Activated T-helper 2 cell treated with anti-CD3 and anti-CD28 coated beads, Interferon-gamma antibody, Interleukin-2, Interleukin-4, amounts not matched to agents 10 μg/mL and 5 μg/mL and 100 μg/mL, durations not matched to agents 14 hours and 24 hours and 36 hours (primary cell): ENCODE measurements at places on chromosomes 7 and 10. TPM values are rescaled to one million over a fixed set of nuclear protein-coding genes. Genes with fewer than 3 reads are reported as not detected.

- DNase-seq = no peak
Observed at GRCh38 chr7:136386876-136387275, 409.7 kb upstream of the MTPN start.

GRCh38 chr10:17212802-17213221 lies 11.3 kb upstream of the TRDMT1 start:
- DNase-seq = no peak

DNA sequence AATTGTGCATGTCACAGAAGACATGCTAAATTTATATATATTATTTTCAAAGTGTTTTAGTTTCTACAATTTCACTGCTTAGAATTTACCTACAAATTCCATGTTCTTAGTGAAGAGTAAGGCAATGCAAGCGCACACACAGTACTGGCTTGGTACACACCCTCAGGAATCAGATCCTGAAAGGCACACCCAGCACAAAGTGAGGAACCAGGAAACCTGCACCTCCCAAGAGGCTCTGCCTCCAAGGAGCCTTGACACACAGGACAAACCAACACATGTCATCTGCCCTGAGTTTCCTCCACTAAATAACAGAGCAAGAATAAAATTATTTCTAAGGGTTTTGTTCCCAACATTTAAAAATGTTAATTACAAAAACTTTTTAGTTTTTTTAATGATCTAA lies 156.2 kb downstream of the PARD3 start:
- DNase-seq = no peak

- no peak for DNase-seq
Observed at GRCh38 chr7:148245381-148245780, 345.2 kb upstream of the C7orf33 start.

DNA sequence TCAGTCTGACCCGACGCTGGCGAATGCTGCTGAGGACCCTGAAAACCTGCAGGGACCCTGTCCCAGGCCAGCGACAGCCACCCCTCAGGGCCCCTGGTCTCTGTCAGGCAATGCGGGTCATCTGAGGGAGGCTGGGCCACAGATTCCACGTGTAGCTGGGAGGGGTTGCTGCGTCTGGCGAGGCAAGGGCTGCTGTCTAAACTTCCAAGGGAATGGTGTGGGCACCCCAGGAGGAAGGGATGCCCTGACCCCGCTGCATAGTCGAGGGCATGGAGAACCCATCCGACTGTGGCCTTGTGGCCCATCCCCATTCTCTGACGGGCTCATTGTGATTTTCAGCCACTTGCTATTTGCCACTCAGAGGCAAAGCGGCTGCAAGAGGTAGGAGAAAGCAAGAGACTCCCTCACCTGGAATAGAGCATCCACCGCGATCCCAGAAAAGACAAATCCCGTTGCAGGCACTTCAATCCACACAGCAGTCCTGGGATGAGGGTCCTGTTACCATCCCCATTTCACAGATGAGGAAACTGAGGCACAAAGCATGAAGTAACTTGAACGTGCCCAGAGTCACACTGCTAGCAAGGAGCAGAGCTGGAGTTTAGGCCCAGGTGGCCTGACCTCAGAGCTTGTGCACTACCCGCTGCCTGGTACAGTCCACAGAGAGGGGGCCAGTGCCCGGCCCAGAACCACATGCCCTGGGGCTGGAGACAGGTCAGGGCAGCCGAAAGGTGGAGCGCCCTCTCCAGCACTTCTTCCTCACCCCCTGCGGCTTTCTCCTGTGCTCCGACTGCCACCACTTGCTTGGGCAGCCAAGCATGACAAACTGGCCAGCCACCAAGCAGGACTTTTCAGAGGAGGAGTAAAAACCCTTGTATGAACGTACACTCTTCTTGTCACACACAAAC lies 163.8 kb upstream of the KLF14 start:
- DNase-seq = no peak

GRCh38 chr10:48551861-48552591 lies 52.8 kb downstream of the ARHGAP22 start:
- DNase-seq = no peak

DNA sequence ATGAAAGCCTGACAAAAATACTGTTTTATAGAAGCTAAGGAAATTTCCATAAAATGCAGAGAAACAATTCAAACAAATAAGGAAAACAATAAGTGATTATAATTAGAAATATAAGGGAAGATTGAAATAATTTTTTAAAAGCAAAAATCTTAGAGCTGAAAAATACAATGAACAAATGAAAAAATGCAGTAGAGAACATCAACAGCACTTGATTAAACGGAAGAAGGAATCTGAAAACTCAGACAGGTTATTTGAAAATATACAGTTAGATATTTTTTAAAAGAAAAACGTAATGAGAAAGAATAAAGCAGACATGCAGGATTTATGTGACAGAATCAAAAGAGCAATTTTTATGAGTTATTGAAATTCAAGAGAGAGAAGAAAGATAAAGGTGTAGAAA lies 279.1 kb upstream of the MAGI2 start:
- DNase-seq = no peak

DNA sequence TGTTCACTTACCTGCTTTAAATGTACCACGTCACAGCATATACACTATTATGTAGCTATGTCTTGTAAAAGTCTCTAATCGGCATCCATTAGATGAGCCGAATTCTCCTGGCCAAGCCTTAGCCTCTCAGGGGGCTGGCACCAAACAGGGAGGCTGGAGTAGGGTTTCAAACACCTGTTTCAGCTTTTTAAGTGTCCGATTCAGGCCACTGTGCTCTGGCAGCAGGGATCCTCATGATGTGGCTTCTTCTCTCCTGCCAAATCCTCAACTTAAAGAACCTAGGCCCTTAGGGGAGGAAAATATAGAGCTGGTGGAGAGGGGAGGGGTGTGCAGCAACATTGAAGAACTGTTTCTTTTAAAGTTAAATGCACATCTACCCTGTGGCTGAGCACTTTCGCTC lies 68.5 kb upstream of the NFKB2 start:
- DNase-seq = no peak

DNA sequence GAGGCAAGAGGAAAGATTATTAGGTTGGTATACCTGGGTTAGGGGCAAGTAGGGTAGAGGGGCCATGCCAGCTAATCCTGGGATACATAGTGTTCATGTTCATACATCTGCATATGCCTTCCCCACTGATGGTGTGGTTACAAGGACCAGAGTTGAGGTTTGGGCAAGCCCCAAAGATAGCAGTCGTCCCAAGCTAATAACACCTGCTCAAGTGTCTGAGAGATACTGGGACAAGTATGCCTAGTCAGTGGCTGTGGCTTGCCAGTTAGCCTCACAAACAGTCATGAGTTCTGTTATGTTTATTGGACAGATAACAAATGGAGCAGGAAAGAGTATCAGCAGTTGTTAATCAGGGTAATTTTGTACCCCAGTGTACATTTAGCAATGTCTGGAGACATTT lies 139.6 kb downstream of the ADAM22 start:
- no peak for DNase-seq

DNA sequence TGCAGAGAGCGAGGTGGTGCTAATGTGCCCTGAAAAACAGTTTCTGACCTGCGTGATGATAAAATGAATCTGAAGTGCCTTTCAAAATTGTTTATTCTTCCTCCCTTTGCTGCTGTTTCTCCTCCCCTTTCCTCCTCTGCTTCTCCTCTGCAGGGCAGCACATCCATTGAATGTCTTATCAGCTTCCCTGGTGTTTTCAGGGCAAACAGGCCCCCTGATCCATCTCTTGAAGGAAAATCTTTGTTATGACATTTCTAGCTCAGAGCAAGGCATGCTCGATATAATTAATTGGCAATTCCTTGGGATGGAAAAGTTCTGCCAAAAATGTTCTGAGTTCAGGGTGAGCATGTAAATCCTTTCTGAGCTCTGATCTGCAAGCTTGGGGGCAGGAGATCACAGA lies 364.2 kb upstream of the ZNF32 start:
- no peak for DNase-seq

- DNase-seq = no peak
Observed at GRCh38 chr7:87456247-87456646, 19.2 kb downstream of the ABCB4 start.

- no peak for DNase-seq
Observed at GRCh38 chr7:14639329-14639728, 263.2 kb downstream of the DGKB start.

GRCh38 chr7:134636008-134636449 lies 10.6 kb upstream of the BPGM start:
- no peak for DNase-seq

DNA sequence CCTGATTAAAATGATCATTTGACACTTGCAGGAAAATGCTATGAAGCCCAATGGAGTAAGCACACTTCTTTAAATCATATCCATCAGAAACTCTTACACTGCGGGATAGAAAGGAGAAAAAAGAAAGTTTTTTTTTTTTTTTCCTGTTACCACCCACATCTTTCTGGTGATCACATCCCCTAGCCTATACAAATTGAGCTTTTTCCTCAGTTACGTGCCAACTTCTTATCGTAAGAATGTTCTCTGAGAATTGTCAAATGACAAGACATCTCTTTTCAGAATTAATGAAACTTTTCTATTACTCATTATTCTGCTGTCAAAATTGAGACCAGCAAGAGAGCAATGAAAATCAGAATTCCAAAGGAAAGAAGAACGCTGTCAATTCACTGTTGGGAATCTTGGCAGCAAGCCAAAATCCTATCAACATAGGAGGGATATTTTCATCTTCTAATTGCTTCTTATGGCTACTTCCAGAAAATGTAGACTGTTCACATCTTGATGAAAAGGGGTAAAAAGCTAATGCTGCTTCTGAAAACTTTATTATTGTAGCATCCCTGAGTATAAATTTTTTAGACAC lies 179.5 kb downstream of the ADAM12 start:
- no peak for DNase-seq

GRCh38 chr10:91759581-91759986 lies 38.6 kb upstream of the TNKS2 start:
- DNase-seq = no peak

- no peak for DNase-seq
Observed at GRCh38 chr7:115910541-115911164, 119.9 kb downstream of the TFEC start.

DNA sequence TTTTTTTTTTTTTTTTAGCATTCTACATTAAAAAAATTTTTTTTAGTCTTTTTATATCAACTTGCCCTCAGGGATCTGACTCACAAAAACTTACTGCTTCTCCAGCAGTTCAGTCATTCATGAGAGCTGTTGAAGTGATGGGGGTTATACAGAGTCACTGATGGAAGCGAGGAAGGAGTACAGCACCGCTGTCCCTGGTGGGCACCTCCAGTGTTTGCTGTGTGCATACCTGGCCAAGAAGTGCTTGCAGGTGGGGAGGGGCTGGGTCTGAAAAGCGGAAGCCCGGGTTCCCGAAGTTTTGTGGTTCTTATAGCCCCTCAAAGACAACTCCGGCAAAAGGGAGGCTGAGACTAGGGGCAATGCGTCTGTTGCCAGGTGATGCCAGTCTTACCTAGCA lies 46.2 kb downstream of the MINDY4 start:
- no peak for DNase-seq

AOAH gene
- 33.4 and 33.5 TPM in 2 replicates for total RNA-seq

FAM180A gene
- not detected in 2 replicates for total RNA-seq

KLF14 gene
- not detected in 2 replicates for total RNA-seq

TLX1 gene
- total RNA-seq = not detected in 2 replicates

HOGA1 gene
- total RNA-seq = not detected in 2 replicates

PDE6C gene
- not detected in 2 replicates for total RNA-seq

WEE2 gene
- total RNA-seq = 0.05 TPM in 1 of 2 replicates, not detected in the other
